ENCODE measurements at places on chromosomes 3 and 15. TPM values are rescaled to one million over a fixed set of nuclear protein-coding genes. Genes with fewer than 3 reads are reported as not detected.

Gene PP2D1
- polyA plus RNA-seq: not detected

Gene CAPN3
- polyA plus RNA-seq: 76.9 TPM

Gene SEC61A1
- 169 TPM for polyA plus RNA-seq

Gene GCNT3
- not detected for polyA plus RNA-seq

Gene RTP1
- 0.93 TPM for polyA plus RNA-seq
